ENCODE measurements at places on chromosomes 16 and 17. TPM values are rescaled to one million over a fixed set of nuclear protein-coding genes. Genes with fewer than 3 reads are reported as not detected.

The KRT222 gene
- total RNA-seq, result 0.18 TPM

The TSPOAP1 gene
- 19.0 TPM for total RNA-seq

- DNase-seq, result peak; percentile 55
These were observed 7.6 kb upstream of the BEAN1 start for GRCh38 chr16:66419527-66419926.

DNA sequence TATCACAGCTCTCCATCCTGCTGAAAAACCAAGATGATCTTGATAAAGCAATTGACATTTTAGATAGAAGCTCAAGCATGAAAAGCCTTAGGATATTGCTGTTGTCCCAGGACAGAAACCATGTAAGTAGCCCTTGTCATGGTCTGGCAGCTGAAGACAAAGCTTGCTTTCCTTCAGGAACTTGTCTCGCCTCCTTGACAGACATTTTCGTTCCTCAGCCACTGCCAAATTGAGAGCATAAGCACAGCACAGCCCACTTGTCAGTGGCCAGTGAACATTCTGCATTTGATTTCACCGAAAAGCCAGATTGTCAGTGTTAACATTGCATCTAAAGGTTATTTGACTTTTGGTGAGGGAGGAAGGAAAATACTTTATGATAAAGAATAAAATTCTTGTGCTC lies 35.6 kb downstream of the MAP3K3 start:
- DNase-seq, result no peak

- DNase-seq, result peak; percentile 85
These were observed 93.1 kb downstream of the RTN4RL1 start for GRCh38 chr17:1931844-1932579.

- DNase-seq, result no peak
These were observed 8.7 kb downstream of the COX10 start for GRCh38 chr17:14078027-14078426.

DNA sequence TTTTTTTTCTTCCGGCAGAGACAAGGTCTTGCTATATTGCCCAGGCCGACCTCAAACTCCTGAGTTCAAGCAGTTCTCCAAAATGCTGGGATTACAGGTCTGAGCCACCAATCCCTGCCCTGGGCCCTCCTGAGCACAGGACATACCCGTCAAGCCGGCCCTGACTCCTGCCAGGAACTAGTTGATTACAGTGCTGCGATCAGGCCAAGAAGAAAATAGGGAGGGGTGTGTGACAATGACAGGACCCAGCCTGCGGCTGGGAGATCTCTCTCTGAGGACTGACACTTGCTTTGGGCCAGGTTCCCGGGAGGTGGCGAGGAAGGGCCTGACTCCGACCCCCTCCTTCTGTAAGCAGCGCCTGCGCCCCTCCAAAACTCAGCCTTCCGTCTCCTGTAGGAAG lies 276.6 kb downstream of the MRTFB start:
- DNase-seq, result no peak

- DNase-seq, result no peak
These were observed 89.4 kb downstream of the RPA1 start for GRCh38 chr17:1919201-1919600.

DNA sequence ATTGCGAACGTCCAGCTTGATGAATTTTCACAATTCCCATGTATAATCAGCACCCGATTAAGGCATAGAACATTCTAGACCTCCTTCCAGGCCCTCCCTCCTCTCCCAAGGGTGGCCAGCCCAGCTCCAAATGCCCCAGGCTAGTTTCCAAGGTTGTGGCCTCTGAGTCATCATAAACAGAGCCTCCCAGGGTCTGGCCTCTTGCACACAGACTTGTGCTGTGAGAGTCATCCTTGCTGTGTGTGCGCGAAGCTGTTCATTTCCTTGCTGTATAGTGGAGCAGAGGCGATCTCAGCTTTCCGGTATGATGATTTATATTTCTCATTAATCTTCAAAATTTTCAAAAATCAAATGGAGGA lies 20.5 kb upstream of the JPH3 start:
- no peak for DNase-seq

GRCh38 chr16:57297856-57298255 lies 13.4 kb upstream of the PLLP start:
- peak; percentile 47 for DNase-seq

The ZNHIT3 gene
- 58.7 TPM for total RNA-seq

GRCh38 chr16:1461146-1461545 lies 13.7 kb downstream of the CLCN7 start:
- DNase-seq, result no peak

The PRKAR1A gene
- 163 TPM for total RNA-seq

- peak; percentile 72 for DNase-seq
These were observed 22.9 kb downstream of the SOCS1 start for GRCh38 chr16:11232852-11233726.

The DNAH17 gene
- 0.33 TPM for total RNA-seq

The RAB37 gene
- 2.5 TPM for total RNA-seq

- DNase-seq, result no peak
These were observed 32.8 kb downstream of the XYLT1 start for GRCh38 chr16:17437981-17438380.

- DNase-seq, result peak; percentile 26
These were observed 2.3 kb downstream of the DNASE1 start for GRCh38 chr16:3656491-3657468.

- DNase-seq, result no peak
These were observed 18.0 kb downstream of the CLEC3A start for GRCh38 chr16:78040396-78040795.

GRCh38 chr16:86051368-86052114 lies 152.6 kb downstream of the IRF8 start:
- no peak for DNase-seq

- DNase-seq, result no peak
These were observed 107.5 kb downstream of the ABCA8 start for GRCh38 chr17:68847711-68848110.

- DNase-seq, result peak; percentile 12
These were observed 56.9 kb downstream of the WIPI1 start for GRCh38 chr17:68400404-68400735.

GRCh38 chr16:89564476-89565255 lies 4.2 kb downstream of the RPL13 start:
- DNase-seq, result peak; percentile 83

GRCh38 chr16:88539652-88540345 lies 30.4 kb upstream of the ZC3H18 start:
- DNase-seq, result no peak

The CFAP119 gene
- 5.4 TPM for total RNA-seq

The ACBD4 gene
- 10.5 TPM for total RNA-seq

The PRR35 gene
- total RNA-seq, result 0.33 TPM

GRCh38 chr16:81808933-81809480 lies 29.9 kb downstream of the PLCG2 start:
- DNase-seq, result no peak

The PTGES3L gene
- total RNA-seq, result 4.0 TPM

DNA sequence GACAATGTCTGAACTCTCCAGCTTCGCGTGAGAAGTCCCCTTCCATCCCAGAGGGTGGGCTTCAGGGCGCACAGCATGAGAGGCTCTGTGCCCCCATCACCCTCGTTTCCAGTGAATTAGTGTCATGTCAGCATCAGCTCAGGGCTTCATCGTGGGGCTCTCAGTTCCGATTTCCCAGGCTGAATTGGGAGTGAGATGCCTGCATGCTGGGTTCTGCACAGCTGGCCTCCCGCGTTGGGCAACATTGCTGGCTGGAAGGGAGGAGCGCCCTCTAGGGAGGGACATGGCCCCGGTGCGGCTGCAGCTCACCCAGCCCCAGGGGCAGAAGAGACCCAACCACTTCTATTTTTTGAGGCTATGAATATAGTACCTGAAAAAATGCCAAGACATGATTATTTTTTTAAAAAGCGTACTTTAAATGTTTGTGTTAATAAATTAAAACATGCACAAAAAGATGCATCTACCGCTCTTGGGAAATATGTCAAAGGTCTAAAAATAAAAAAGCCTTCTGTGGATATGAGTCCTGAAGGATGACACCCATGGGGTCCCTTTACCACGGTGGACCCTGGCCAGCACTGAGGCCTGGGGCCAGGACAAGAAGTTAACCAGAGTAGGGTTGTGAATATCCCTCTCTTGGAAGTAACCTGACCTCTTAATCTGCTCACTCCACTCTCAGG lies 10.5 kb upstream of the ITGAD start:
- DNase-seq, result peak; percentile 83

DNA sequence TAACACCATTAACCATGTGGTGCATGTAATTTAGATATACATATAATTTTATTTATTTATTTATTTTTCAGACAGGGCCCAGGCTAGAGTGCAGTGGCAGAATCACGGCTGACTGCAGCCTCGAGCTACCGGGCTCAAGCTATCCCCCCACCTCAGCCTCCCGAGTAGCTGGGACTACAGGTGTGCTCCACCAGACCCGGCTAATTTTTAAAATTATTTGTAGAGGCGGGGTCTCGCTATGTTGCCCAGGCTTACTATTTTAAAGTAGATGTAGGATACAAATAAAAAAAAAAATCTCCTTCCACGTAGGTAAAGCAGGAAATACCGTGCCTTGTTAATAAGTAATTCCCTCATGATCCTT lies 446 bp upstream of the COQ7 start:
- DNase-seq, result no peak

DNA sequence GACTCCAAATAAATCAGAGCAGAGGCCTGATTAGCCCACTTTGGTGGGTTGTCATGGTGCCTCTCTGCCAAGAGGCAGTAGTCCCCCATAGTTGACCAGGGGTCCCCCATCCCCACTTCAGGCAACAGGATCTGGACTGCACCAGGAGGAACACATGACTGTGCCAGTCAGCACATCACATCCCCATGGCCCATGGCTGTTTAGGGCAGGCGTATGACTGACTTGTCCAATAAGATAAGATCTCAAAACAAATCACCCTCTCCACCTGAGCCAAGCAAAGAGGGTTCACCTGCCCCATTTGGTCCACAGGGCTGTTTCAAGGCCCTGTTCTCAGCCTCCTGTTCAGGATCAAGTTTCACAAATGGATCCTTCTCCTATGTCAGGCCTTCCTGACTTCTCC lies 93.3 kb downstream of the C16orf78 start:
- no peak for DNase-seq

The TBC1D3 gene
- not detected for total RNA-seq

DNA sequence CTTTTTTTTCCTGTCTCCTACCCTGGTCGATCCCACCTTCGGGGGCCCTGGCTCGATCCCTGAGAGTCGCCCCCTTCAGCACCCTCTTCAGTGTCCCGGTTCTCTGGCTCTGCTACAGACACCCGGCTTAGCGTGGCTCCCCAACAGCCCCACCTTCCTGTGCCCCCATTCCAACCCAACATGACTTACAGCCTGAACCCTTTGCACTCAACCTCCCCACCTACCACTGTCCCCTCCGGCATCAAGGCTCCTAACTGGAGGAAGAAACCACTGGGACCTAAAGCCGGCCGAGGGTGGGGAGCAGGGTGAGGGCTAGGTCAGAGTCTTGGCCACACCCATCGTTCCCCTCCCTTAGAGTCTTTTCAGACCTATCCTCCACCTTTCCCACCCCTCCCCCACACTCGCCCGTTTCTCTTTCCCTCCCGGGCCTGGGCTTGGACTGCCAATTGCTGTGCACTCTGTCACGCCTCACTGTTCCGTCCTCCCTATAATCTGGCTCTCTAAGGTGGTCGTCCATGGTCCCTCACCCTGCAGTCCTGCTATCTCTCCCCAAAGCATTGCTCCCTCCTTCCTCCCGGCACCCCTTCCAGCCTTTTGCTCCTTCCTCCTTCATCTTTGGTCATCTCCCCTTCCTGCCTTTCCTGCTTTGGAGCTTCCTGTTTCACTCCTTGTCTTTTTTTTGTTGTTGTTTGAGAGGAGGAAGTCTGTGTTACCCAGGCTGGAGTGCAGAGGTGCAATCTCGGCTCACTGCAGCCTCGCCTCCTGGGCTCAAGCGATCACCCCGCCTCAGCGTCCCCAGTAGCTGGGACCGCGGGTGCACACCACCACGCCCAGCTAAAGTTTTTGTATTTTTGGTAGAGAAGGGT lies 890 bp upstream of the CLDN7 start:
- peak; percentile 96 for DNase-seq

- no peak for DNase-seq
These were observed 580.1 kb downstream of the WWOX start for GRCh38 chr16:78679546-78679945.

DNA sequence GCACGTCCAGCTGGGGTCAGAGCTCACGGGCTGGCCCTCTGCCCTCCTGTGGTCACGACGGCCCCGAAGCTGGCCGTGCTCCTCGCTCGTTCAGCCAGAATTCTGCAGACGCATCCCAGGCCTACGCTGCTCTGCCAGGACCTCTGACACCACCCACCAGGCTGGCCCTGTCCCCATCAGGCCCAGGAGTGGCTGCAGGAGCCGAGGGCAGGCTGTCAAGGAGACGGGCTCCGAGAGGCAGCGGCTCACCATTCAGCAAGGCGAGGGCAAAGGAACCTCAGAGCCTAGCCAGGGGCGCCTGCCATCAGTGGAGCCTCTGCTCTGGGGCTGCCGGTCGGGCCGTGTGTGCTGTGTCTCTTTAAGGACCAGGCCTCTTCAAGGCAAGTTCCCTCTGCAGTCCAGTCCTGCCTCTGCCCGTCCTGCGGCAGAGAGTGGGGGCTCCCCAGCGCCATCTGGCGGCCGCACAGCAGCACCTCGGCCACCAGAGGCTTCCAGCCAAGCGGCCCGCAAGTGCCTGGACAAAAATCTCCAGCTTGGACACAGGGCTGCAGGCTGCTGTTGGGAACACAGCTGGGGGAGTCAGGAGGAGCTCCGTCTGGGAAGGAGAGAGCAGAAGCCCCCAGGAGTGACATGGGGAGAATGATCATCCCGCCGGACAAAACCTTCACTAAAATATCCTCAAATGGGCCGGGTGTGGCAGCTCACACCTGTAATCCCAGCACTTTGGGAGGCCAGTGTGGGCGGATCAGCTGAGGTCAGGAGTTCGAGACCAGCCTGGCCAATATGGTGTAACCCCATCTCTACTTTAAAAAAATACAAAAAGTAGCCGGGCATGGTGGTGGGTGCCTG lies 7.4 kb upstream of the ABR start:
- peak; percentile 97 for DNase-seq

Measured in H9 (cell line).